ENCODE measurements at places on chromosomes 2 and 18.

DNA sequence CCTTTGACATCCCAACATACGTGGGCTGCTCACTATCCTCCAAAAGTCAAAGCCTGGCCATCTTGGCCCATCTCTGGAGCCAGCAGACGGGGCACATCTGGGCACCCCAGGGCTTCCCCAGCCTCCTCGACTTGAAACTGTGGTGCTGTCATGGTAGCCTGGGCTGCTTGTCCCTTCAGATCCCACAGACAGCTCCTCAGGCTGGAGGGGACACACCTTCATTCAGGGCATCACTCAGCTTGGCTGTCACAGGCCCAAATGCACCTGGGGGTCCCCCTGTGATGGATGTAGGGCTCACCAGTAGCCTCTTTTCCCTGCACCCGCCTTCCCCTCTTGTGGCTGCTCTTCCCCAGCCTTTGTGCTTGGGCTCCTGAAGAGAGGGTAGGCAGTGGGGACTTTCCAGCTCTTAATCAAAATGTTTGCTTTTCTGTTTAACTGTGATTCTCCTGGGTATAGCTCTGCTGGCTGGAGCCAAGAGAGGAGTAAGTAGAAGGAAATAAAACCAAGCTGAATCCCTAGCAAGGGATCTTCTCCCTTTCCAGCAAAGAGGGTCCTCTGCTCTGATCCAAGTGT lies 92.3 kb downstream of the GYPC start:
- no peak for DNase-seq

- DNase-seq: no peak
Measured at GRCh38 chr2:26463244-26464192, 14.4 kb downstream of the OTOF start.

- DNase-seq: no peak
Measured at GRCh38 chr2:42513252-42513918, 19.6 kb upstream of the KCNG3 start.

DNA sequence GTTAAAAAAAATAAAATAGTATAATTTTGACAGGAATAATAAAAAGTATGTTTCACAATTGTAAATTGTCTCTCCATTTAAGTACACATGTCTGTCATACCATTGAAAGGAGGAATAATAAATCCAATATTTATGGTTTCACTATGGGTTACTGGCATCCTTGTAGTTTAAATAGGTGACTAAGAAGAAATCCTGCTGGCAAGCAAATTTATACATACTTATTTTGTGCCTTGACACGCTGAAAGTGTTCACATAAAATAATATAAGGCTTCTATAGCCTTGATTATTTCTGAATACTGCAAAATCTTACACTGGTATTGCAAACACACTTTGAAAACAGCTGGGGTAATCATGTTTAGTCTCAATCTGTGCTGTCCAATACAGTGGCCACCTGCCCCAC lies 138.3 kb upstream of the ETAA1 start:
- no peak for DNase-seq

- no peak for DNase-seq
Measured at GRCh38 chr2:72142570-72143440, 4.9 kb downstream of the CYP26B1 start.

- peak; percentile 39 for DNase-seq
Measured at GRCh38 chr18:70781860-70782453, 493.1 kb downstream of the SOCS6 start.

DNA sequence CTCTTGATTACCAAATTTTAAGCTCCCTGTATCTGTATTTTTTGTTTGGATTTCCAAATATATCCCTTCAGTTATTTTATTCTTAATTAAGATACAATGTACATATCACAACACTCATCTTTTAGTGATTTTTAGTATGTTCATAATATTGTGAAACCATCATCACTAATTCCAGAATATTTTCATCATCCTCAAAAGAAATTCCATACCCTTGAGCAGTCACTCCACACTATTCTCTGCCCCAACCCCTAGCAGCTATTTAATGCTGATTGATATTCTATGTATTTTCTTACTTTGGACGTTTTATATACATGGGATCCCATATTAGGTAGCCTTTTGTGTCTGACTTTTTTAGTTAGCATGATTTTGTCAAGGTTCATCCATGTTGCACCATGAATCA lies 127.4 kb upstream of the SLC8A1 start:
- no peak for DNase-seq

DNA sequence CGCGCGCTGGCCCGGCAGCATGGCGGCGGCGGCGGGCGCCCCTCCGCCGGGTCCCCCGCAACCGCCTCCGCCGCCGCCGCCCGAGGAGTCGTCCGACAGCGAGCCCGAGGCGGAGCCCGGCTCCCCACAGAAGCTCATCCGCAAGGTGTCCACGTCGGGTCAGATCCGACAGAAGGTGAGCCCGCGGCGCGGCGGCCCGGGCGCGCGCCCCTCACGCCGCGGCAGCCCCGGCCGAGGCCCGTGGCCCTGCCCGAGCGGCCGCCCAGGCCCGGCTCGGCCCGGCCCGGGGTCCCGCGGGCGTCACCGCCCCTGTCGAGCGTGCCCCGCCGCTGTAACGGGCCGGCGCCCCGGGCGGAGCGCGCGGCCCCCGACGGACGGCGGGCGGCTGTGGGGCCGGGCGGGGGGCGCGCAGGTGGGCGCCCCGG lies 218 bp downstream of the DGKD start:
- DNase-seq: no peak

- no peak for DNase-seq
Measured at GRCh38 chr18:45110577-45111501, 430.2 kb downstream of the SETBP1 start.

DNA sequence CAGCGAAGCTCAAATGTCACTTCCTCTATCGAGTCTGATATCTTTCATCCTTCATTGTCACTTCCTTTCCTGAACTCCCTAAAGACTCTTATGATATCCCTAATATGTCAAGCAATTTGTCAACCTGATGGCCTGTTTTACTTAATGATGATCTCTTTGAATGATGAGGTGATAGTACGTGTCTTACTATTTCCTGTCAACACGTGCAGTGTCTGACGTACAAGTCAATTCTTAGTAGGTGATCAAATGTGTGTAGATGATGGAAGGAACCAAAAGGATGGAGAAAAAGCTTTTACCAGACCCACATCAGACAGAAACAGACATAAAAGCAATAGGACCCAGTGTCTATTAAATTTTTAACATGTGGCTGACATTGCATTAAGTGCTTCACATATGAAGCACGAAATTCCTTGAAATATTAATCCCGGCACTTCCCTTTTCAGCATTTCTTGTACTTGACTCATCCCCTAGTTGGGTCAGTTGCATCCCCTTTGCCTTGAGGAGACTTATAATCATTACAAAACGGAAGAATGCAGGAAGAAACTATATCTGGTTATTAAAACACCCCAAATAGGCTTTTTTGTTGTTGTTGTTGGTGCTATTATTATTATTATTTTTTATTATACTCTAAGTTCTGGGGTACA lies 108.6 kb upstream of the NYAP2 start:
- DNase-seq: no peak

DNA sequence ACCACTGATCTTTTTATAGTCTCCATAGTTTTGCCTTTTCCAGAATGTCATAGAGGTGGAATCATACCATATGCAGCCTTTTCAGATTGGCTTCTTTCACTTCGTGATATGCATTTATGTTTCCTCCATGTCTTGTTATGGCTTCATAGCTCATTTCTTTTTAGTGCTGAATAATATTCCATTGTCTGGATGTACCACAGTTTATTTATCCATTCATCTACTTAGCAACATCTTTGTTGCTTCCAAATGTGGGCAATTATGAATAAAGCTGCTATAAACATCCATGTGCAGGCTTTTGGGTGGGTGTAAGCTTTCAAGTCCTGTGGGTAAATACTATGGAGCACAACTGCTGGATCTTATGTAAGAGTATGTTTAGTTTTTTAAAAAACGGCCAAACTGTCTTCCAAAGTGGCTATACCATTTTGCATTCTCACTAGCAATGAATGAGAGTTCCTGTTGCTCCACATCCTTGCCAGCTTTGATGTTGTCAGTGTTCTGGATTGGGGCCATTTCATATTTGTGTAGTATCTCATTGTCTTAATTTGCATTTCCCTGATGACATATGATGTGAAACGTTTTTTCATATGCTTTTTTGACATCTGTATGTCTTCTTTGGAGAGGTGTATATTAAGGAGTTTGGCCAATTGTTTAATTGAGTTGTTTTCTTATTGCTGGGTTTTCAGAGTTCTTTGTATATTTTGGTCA lies 20.6 kb downstream of the STPG4 start:
- DNase-seq: no peak

GRCh38 chr2:23159746-23160405 lies 225.1 kb upstream of the KLHL29 start:
- no peak for DNase-seq

DNA sequence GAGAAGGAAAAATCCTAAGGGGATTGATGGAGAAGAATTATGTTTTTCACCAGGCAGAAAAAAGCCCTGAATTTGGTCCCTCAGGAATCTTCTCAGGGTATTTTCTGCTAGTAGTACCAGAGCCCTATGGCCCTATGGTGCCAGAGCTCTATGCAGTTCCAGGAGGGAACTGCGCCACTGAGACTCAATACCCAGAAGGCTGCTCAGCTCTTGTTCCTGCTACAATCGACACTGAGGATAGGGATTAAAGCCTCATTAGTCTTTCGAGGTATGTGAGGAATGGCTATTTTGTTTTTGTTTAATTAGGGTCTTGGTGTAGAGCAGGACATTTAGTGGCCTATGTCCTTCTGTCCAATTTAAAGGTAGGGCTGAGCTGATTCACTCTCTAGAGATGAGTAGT lies 21.7 kb upstream of the PPP3R1 start:
- DNase-seq: no peak

DNA sequence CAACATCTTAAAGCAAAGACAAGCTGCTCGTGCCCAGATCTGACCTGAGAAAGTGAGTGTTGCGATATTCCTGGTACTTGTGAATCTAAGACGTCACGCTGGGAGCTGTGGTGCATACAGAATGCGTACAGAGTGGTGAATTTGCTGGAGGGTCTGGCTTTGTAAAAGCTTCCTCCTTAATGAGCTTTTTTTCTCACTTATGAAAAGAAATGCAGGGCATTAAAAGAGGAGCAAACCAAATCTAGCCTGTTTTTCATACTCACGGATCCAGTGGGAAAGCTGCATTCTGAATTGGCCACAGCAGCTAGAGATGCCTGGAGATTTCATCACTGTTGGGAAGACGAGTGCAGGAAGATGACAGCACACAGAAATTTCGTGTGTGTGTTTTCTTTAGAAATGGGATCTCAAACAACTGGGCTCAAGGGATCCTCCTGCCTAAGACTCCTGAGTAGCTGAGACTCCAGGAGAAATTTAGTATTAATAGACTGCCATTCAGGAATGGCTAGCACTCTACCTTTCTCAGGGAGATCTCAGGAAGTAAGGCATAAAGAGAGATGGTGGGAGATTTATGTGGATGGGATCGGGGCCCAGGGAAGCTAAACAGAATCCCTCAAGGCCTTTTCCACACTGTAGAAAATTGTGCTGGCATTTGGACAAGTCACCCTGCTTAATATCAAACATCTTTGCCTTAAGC lies 181.3 kb downstream of the ALPK2 start:
- no peak for DNase-seq

DNA sequence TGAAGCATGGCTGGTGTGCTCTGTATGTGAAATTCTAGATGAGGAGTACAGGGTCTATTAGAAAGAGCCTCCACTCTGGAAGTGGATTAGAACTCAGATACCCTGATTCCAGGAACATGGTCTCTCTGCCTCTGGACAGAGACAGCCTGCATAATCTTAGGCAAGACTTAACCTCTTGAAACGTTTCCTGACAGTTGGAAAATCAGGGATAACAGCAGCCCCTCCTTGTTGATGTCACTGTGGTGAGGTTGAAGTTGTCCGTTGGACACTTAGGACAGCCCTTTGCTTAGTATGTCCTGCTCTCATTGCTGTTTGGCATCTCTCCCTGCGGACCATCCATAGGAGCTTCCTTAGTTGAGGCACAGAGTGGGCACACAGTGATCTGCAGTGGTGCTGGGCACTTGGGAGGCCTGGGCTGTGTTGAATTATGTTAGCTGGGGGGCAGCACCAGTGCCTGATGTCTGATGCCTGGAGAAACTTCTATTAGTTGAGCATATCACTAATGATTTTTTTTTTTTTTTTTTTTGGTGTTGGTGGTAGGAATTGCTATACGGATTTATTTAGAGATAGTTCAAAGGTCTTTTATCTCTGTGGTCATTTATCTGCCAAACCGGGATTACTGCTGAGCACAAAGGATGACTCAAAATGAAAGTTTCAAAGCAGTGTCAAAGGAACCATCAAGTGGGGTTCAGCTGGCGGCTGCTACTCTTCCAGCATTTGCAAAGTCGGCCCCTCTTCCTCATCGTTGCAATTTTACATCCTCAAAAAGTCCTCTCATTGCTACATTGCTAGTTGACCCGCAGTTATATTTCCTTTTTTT lies 28.8 kb downstream of the SETBP1 start:
- no peak for DNase-seq

DNA sequence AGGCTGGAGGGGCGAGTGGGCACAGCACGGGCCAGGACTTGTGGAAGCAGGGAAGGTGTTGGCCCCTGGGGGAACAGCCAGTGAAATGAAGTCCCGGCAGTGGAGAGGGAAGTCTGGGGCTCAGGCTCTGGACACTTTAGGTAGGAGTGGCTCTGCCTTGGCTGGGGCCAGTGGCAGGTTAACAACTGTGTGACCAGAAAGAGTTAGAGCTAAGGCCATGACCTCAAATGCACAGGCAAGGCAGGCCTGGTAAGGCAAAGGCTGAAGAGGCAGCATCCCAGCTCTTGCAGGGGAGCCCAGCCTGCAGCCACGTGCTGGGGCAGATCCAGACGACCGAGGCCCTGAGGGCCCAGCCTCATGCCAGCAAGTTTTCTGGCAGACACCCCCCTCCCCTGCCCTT lies 21.5 kb downstream of the PCARE start:
- no peak for DNase-seq

- DNase-seq: no peak
Measured at GRCh38 chr2:69966496-69966895, 5.1 kb upstream of the ASPRV1 start.

DNA sequence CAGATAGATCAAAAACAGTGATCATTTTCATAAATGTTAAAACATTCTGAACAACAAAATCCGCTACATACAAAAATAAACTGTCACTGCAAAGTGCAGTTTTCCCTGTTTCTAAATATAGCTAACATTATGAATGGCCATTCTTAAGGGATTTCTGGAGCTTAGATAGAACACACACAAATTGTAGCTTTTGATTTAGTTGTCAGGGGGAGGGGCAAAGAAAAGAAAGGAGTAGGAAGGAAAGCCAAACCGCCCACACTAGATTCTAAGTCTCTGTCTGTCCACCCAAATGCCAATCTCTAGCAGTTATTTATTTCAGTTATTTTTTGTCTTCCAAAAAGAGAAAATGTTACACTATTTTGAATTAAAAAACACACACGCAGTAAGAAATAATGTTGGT lies 182.4 kb downstream of the CDH2 start:
- DNase-seq: no peak

GRCh38 chr2:239381709-239382134 lies 19.1 kb downstream of the HDAC4 start:
- DNase-seq: no peak

DNA sequence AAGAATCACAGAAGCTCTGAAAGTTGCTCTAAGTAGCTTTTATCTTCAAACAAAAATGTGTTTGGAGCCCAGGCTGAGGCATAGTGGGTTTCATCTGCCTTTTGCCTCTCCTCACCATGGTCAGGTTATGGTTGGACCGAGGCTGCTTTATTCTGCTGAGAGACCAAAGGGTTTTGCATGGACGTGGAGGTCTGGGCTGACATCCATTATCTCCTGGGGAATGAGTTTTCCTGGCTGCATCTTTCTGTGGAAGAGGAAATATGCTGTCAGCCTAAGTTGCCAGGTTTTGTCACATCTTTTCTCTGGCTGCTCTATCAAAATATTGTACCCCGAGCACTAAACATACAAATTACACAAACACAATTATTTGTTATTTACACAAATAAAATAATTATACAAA lies 223.2 kb downstream of the LDLRAD4 start:
- no peak for DNase-seq

GRCh38 chr2:226474131-226474530 lies 325.5 kb downstream of the IRS1 start:
- no peak for DNase-seq

Data from activated effector memory CD4-positive, alpha-beta T cell treated with Interleukin-2 at 50 U/mL for 16 hours (primary cell).